ENCODE measurements at places on chromosomes 16 and 17. TPM values are rescaled to one million over a fixed set of nuclear protein-coding genes. Genes with fewer than 3 reads are reported as not detected.

The MYH2 gene
- not detected for total RNA-seq

The NEUROD2 gene
- total RNA-seq: not detected

The NPIPA8 gene
- 1.2 TPM for total RNA-seq

The C16orf92 gene
- total RNA-seq: not detected

The CBFA2T3 gene
- 10.5 TPM for total RNA-seq

The CCR7 gene
- 1.9 TPM for total RNA-seq

The NME4 gene
- total RNA-seq: 38.3 TPM

The CES1 gene
- total RNA-seq: 19.2 TPM

The PLD6 gene
- 1.3 TPM for total RNA-seq

The ACSM5 gene
- total RNA-seq: 0.77 TPM

The TBC1D28 gene
- total RNA-seq: not detected

Measured in colonic mucosa (tissue), 4 donors.